ENCODE measurements at places on chromosomes 16 and 17. TPM values are rescaled to one million over a fixed set of nuclear protein-coding genes. Genes with fewer than 3 reads are reported as not detected.

The METRN gene
- 60.0 TPM for total RNA-seq

The DPEP3 gene
- total RNA-seq = not detected

The ARL4D gene
- 15.4 TPM for total RNA-seq

The TNS4 gene
- 0.13 TPM for total RNA-seq

The CTRB1 gene
- 9.7 TPM for total RNA-seq

The HOXB5 gene
- 0.55 TPM for total RNA-seq

The LRRC46 gene
- total RNA-seq = 0.40 TPM

The CA7 gene
- total RNA-seq = not detected

The KRTAP4-4 gene
- total RNA-seq = not detected

The DLX4 gene
- not detected for total RNA-seq

The ACE gene
- total RNA-seq = 1.0 TPM

The TBC1D3B gene
- 5.7 TPM for total RNA-seq

The C1QTNF8 gene
- not detected for total RNA-seq

The LGALS9B gene
- total RNA-seq = not detected

The MYH8 gene
- total RNA-seq = not detected

The GPR139 gene
- not detected for total RNA-seq
